Erythroblast (primary cell): ENCODE measurements at places on chromosomes 2 and 18.

GRCh38 chr2:38093527-38094165 lies 17.7 kb upstream of the CYP1B1 start:
- DNase-seq: no peak

DNA sequence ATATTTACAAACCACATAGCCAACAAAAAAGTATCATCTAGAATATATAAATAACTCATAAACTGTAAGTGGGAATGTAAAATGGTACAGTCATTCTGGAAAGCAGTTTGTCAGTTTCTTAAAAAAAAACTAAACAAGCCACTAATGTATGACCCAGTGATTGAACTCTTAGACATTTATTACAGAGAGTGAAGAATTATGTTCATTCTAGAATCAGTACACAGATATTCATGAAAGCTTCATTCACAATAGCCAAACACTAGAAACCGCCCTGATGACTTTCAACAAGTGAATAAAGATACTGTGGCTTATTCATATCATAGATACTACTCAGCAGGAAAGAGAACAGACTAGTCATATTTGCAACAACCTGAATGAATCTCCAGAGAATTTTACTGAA lies 1541.5 kb downstream of the LRP1B start:
- DNase-seq: no peak

- DNase-seq: no peak
Measured at GRCh38 chr2:20942646-20943125, 101.2 kb downstream of the APOB start.

DNA sequence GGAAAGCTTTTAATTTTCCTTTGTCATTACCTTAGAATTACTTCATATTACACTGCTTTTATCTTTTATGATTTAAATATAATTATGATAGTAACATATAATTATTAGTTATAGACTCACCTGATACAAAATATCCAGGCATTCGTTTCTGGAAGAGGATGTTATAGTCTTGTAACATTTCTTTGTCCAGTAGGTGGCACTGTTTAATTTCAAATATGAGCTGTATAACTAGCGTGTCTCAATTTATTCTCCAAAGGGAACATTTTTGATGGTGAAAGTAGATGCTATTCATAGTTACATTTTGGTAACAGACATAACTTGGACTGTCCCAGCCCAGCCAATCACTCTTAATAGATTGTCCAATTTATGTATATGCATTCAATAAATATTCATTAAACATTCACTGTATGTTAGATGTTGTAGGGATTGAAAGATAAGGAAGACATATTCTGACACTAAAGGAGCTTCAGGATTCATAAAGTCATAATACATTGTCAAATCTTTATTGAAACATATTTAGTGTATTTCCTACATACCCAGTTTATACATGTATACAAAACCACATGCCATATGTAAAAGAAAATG lies 19.2 kb downstream of the DAW1 start:
- DNase-seq: peak; percentile 72

- no peak for DNase-seq
Measured at GRCh38 chr2:5766056-5766455, 73.9 kb downstream of the SOX11 start.
